ENCODE measurements at places on chromosomes 7 and 10.

GRCh38 chr7:44965937-44966730 lies 12.7 kb downstream of the MYO1G start:
- DNase-seq, result no peak

DNA sequence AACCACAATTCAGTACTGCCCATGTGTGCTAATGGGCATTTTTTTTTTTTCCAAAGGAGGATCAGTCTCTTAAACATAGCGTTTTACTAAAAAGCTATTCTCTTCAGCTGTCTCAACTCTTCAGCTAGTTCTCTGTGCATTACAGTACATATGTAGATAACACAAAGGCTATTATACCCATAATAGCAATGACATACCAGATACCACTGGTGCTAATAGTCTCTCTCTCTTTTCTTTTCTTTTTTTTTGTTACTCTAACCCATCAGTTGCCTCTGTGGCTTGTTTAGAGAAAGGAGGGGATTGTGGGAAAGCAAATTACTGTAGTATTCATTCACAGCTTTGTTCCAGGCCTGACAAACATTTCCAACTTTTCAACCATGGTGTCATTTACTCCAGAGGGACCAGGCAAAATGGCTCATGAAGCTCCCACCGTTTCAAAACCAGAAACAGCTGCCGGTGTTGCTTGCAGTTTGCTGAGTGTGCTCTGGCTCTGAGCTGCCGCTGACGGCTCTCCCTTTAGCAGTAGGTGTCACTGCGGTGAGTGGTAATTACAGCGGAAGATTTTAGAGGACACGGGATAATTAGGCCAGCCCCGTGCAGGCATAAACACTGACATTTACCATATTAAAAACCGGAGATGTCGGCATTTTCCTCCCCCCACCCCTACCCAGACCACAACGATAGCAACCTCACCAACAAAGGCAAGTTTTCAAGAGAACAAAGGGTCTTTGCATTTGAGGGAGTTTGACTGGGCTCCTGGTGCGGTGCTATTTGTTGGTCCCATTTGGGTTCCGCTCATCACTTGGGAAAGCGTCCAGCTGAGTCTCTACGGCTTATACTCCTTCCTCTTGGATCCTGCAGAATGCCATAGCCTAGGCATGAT lies 1005.5 kb downstream of the KCNMA1 start:
- no peak for DNase-seq

DNA sequence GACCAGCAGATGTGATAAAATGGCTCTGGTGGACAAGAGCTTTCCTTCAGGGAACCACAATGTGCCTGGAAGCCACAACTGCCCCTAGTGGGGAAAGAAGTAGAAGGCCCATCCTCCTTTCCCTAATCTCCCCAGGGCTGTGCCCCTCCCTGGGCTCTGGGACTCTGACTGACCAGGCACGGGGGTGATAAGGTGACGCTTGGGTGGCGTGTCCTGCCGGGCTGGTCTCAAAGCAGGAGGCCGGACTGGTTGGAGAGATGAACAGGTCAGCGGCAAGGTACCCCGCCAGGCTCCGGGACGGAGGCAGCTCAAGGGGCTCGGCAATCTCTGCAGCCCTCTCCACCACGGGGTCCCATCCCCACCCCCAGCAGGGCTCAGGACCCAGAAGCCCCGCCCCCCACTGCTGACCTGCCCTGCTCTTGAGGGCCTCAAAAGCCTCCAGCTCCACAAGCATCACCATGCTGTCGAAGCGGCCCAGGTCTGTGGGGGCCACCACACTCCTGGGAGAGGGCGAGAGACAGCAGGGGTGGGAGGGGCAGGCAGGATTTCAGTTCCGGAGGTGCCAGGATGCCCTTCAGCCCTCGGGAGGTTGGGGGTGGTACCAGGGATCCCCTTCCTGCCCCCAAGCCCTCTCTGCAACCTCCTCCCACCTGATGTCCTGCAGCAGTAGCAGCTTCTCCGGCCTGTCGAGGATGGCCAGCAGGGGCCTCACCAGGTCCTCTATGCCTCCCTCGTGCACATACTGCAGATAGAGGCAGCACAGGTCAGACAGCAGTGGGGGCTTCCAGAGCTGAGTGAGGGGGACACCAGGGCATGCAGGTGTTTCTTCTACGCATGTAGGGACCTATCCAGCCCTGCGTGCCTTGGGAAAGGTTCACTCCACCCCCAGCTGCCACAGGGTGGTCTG lies 12.2 kb downstream of the LZTS2 start:
- no peak for DNase-seq

DNA sequence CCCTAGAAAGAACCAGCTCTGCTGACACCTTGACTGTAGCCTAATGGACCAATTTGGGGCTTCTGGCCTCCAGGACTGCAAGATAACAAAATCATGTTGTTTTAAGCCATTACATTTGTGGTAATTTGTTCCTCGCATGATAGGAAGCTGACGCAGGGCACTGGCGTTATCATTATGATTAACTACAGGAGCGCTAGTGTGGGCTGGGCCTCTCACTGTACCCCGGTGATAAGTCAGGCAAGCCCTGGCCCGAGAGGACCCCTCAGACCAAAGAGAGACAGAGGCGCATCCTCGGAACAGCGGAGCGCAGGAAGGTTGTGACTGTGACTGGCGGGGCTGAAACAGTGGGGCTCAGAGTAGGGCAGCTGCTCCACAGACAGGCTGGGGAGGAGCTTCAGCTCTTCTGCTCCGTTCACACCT lies 150.3 kb upstream of the CHST15 start:
- DNase-seq, result no peak

DNA sequence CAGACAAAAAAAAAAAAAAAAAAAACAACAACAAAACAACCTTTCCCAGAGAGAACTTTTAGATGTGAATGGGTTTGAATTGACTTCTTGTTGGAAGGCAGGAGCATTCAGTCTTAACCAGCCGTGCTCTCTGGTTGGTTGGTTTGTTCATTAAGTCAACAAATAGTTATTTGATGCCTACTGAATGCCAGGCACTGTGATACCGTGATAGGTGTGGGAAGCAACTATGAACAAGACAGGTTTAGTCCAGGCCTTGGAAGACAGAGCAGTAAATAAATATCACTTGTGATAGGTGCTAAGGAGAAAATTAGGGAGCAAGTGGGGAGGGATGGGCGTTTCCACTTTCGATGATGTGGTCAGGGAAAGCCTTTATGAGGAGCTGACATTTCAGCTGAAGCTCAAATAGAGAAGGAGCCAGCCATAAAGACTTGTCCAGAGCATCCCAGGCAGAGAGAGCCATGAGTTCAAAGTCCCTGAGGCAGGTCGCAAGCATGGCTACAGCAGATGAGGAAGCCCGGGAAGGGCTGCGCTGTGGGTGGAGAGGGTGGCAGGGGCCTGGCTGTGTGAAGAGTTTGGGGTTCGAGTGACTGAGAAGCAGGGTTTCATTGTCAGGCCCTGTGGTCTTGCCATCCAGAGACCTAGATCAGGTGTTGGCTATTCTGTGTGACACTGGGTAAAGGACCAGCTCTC lies 8.0 kb downstream of the TSPAN15 start:
- DNase-seq, result no peak

DNA sequence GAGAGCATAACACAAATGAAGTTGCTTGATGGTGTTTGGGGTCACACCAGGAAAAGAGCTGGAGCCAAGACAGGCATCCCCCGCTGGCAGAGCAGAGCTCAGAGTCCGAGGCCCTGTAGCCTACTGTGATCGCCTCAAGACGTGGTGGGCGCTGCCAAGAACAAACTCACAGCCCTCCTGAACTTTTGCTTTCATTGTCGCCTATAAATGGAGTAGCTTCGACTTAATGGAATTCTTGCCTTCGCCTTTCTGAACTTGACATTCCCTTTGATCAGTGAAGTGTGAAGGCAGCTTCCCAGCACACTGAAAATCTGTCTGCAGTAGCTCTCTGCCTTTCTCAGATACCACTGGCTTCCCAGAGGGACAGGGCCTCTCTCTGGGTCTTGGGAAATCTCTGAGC lies 21.3 kb downstream of the CPXM2 start:
- DNase-seq, result no peak

GRCh38 chr7:100667331-100668068 lies 6.0 kb upstream of the GNB2 start:
- no peak for DNase-seq

GRCh38 chr7:151520419-151521261 lies 945 bp upstream of the RHEB start:
- DNase-seq, result no peak

- DNase-seq, result no peak
Observed at GRCh38 chr7:131619336-131620305, 63.2 kb upstream of the PODXL start.

DNA sequence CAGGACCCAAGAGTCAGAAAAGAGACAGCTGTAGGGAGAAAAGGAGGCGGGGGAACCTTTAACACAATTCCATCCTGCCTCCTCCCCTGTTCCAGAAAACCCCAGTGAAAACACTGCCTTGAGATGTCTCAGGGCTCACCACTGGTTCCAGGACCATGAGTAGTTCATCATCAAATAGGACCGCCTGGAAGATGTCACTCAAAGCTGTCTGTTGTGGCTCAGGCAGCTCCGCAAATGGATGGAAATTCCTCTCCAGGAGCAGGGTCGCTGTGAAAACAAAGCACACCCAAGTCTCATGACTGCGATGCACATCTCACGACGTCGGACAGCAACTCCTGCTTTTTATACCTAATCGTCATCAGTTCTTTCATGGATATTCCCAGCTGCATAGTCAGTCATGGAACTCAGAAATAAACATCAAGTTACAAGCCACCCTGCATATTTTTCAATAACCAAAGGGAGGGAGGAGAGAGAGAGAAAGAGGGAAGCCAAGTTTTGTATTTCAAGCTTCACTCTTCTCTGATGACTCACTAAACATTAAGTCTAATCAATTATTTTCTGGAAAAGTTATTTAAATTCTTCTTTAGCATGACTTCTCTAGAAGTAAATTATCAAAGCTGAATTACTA lies 49.2 kb downstream of the GSDME start:
- no peak for DNase-seq

- no peak for DNase-seq
Observed at GRCh38 chr7:118902600-118902999, 678.1 kb downstream of the ANKRD7 start.
